ENCODE measurements at places on chromosomes 5 and 9. TPM values are rescaled to one million over a fixed set of nuclear protein-coding genes. Genes with fewer than 3 reads are reported as not detected.
A peak's percentile ranks its signal among the peaks of the same experiment; 100 is the strongest.

Gene PCDHB12
- total RNA-seq, result 2.3 TPM

Gene PCDHB6
- 0.22 TPM for total RNA-seq

DNA sequence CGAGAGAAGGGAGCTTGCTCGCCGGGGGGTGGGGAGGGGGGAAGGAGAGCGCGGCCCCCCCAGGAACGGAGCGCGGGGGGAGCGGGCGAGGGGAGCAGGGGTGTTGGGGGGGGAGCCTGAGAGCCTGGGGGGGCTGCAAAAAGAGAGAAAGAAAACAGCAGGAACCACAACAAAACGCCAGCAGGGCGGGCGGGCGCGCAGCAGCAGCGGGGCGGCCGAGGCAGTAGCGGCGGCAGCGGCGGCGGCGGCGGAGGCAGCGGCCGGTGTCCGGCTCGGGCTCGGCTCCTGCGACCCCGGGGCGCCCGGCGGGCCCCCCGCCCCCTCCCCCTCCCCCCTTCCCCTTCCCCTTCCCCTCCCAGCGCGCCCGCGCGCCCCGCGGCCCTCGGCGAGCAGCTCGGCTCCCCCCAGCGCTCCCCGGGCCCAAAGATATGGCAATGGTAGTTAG, 1.6 kb downstream of the NR2F1 start:
- DNase-seq, result no peak
- no peaks in the 10 kb centered on the region for H3K27me3 ChIP-seq
- no peak overlapping the region for H3K4me3 ChIP-seq
- peaks cover 11% of the 10 kb centered on the region for H3K4me1 ChIP-seq
- H3K27ac ChIP-seq, result no peak overlapping the region
- H3K36me3 ChIP-seq, result no peaks in the 10 kb centered on the region

Gene FYB1
- total RNA-seq, result 0.32 TPM

Gene RETREG1
- 4.9 TPM for total RNA-seq

DNA sequence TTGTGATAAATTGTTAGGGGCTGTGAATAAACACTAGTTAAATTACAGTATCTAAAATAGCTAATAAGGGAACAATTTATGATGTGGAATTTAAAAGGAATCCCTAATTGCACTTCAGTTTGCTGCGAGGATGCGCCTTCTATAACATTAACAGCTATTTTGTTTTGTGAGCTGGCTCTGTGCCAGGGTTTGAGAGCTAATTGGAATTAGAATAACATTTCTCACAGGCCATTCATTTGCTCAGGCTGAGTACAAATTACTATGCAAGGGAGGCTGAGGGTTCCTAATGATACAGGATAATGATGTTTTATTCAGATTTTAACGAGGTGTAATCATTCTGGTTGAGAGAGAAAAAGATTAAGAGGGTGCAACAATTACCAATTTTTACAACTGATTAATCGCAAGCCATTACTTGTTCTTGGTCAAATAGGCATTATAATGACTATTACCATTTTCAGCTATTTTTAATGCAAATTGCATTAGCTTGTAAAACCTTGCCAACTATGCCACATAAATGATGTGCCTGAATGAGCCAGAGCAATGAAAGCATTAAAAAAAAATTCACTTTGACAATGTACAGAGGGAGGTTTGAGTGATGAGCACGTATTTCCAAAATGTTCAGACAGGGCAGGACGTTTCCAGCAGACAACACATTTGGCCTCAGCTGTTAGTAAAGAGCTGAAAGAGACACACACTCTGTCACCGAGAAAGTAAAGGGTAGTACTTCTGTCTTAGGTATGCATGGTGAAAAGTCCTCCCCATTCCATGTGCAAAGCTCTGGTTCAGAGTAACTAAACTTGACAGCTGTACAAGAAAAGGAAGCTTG, 576.5 kb downstream of the TLE1 start:
- H3K4me3 ChIP-seq, result no peak overlapping the region
- no peak for DNase-seq
- no peaks in the 10 kb centered on the region for H3K27me3 ChIP-seq

- no peak overlapping the region for H3K4me3 ChIP-seq
- DNase-seq, result no peak
- peaks cover 17% of the 10 kb centered on the region for H3K27me3 ChIP-seq
- H3K27ac ChIP-seq, result no peak overlapping the region
- H3K36me3 ChIP-seq, result no peaks in the 10 kb centered on the region
Observed at GRCh38 chr9:70949239-70949638, 172.2 kb downstream of the TRPM3 start.

- DNase-seq, result no peak
- no peaks in the 10 kb centered on the region for H3K27me3 ChIP-seq
- H3K4me3 ChIP-seq, result no peak overlapping the region
- no peak overlapping the region for H3K27ac ChIP-seq
- peaks cover 59% of the 10 kb centered on the region for H3K36me3 ChIP-seq
- H3K4me1 ChIP-seq, result peaks cover 11% of the 10 kb centered on the region
Observed at GRCh38 chr9:123073991-123074422, 40.5 kb downstream of the GPR21 start.

DNA sequence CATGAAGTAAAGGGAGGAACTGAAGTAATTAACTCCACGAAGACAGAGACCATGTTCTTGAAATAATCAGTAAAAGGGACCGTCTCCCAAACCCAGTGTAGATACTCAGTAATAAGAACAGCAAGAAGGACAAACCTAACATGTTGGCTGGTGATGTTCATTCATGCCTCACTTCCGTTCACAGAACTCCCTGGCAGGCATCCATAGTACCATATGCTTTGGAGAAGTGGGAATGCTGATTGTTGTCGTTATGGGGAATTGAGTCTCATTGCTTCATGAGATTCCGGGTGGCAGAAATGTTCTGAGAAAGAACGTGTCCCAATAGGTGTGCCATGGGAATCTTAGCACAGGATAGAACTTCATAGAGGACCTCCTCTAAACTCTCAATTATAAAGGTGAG, 452.3 kb downstream of the ZSWIM6 start:
- H3K27ac ChIP-seq, result no peak overlapping the region
- no peak overlapping the region for H3K4me3 ChIP-seq
- H3K36me3 ChIP-seq, result no peaks in the 10 kb centered on the region
- DNase-seq, result peak; percentile 2
- no peaks in the 10 kb centered on the region for H3K4me1 ChIP-seq

- peaks cover 6% of the 10 kb centered on the region for H3K4me1 ChIP-seq
- H3K36me3 ChIP-seq, result no peaks in the 10 kb centered on the region
- H3K4me3 ChIP-seq, result peak overlapping the region; percentile 70
Observed at GRCh38 chr5:1111241-1111726, 579 bp downstream of the SLC12A7 start.

GRCh38 chr9:126407114-126407870, 80.7 kb downstream of the MVB12B start:
- no peaks in the 10 kb centered on the region for H3K4me1 ChIP-seq
- H3K27me3 ChIP-seq, result no peaks in the 10 kb centered on the region
- H3K27ac ChIP-seq, result no peak overlapping the region
- no peaks in the 10 kb centered on the region for H3K36me3 ChIP-seq
- H3K4me3 ChIP-seq, result no peak overlapping the region

Gene TMEM245
- total RNA-seq, result 35.0 TPM

- no peak overlapping the region for H3K4me3 ChIP-seq
- H3K36me3 ChIP-seq, result peaks cover 32% of the 10 kb centered on the region
- peaks cover 41% of the 10 kb centered on the region for H3K4me1 ChIP-seq
Observed at GRCh38 chr5:142122121-142122520, 13.5 kb downstream of the NDFIP1 start.

DNA sequence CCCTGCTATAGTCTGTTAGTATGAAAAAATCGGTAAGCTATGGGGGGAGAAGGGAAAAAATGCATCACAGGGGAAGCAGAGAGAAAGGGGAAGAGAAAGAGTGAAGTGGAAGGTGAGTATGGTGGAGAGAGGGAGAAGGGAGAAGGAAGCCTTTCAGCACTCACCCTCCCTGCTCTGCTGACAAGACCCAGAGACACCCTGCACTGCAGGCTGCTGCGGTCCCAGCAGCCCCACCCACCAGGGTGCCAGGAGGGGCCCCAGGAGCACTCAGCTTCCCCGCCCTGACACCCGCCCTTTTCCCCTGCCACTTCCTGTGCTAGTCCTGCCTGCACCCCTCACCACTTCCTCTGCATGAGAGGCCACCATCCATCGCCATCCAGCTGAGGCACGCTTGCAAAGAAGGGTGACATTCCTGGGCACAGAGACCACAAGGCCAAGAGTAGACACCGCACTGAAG, 12.7 kb downstream of the STK10 start:
- H3K27ac ChIP-seq, result no peak overlapping the region
- H3K36me3 ChIP-seq, result no peaks in the 10 kb centered on the region
- H3K4me3 ChIP-seq, result no peak overlapping the region
- no peaks in the 10 kb centered on the region for H3K27me3 ChIP-seq

- H3K27me3 ChIP-seq, result no peaks in the 10 kb centered on the region
- H3K27ac ChIP-seq, result no peak overlapping the region
- peaks cover 21% of the 10 kb centered on the region for H3K4me1 ChIP-seq
- no peak overlapping the region for H3K4me3 ChIP-seq
- DNase-seq, result no peak
- H3K36me3 ChIP-seq, result peaks cover 9% of the 10 kb centered on the region
Observed at GRCh38 chr9:6897898-6898302, 140.1 kb downstream of the KDM4C start.

Gene PCA3
- total RNA-seq, result not detected

DNA sequence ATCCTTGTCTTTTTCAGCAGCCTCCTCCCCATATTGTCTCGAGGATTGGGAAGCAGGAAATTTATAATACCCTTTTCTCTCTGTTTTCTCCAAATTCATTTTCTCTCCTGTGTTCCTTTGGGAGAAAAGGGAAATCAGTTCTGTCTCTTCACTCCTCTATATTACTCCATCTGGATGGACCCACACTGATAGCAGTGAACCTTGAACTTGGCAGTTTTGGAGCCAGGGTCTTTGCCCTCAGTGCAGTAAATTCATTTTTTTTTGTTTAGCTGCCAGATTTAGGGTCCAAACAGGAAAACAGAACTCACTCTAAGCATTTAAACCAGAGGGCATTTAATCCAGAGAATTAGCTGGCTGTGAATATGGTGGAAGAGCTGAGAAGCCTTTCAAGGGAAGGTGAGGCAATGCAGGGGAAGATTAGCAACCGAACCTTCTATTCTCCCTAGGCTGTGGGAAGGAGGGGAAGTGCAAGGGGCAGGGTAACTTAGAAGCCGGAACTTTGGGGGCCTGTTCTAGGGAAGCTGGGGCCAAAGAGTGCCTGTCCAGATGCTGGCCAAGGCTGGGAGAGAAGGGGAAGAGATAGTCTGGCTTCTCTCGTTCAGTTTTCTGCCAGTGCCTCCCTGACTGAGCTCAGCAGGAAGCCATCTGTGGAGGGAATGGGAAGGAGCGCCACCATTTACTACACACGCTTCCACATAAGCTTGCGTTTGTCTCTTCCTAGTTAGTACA, 16.3 kb upstream of the NPR2 start:
- no peaks in the 10 kb centered on the region for H3K27me3 ChIP-seq
- no peak overlapping the region for H3K4me3 ChIP-seq
- no peak for DNase-seq
- H3K36me3 ChIP-seq, result peaks cover 5% of the 10 kb centered on the region
- H3K4me1 ChIP-seq, result no peaks in the 10 kb centered on the region

- no peak for DNase-seq
- H3K27ac ChIP-seq, result no peak overlapping the region
- H3K4me1 ChIP-seq, result peaks cover 20% of the 10 kb centered on the region
- peaks cover 27% of the 10 kb centered on the region for H3K36me3 ChIP-seq
- no peaks in the 10 kb centered on the region for H3K27me3 ChIP-seq
Observed at GRCh38 chr9:124375726-124376125, 39.5 kb downstream of the PSMB7 start.

GRCh38 chr9:136526625-136527066, 19.2 kb downstream of the NOTCH1 start:
- no peak for DNase-seq
- H3K4me3 ChIP-seq, result no peak overlapping the region
- H3K27ac ChIP-seq, result no peak overlapping the region
- no peaks in the 10 kb centered on the region for H3K4me1 ChIP-seq
- peaks cover 16% of the 10 kb centered on the region for H3K36me3 ChIP-seq

DNA sequence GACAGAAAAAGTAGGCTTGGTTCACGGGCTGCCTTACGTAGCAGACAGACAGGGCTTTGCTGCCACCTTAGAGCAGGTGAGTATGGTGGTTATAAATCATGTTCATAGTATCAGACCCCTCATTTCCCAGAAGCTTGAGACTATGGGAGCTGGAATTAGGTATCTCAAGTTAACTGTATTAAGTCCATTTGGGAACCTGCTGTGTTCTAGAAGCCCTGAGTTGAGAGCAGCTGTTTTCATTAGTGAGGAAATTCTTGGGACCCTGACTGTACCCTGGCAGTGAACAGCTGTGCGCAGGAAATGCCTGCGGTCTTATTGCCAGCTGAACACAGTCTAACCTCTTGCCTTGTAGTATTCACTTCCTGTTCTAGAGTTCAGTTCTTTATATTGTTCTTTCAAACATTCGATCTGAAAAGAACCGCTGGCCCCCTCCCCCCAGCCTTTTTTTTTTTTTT, 29.8 kb downstream of the UGCG start:
- no peak overlapping the region for H3K4me3 ChIP-seq
- DNase-seq, result no peak
- H3K36me3 ChIP-seq, result peaks cover 63% of the 10 kb centered on the region
- no peaks in the 10 kb centered on the region for H3K27me3 ChIP-seq
- no peak overlapping the region for H3K27ac ChIP-seq

Gene CDKN2A
- not detected for total RNA-seq

GRCh38 chr9:99184110-99184474, 37.6 kb downstream of the ALG2 start:
- DNase-seq, result no peak
- H3K4me1 ChIP-seq, result no peaks in the 10 kb centered on the region
- peaks cover 28% of the 10 kb centered on the region for H3K27me3 ChIP-seq
- H3K36me3 ChIP-seq, result no peaks in the 10 kb centered on the region
- H3K27ac ChIP-seq, result no peak overlapping the region

DNA sequence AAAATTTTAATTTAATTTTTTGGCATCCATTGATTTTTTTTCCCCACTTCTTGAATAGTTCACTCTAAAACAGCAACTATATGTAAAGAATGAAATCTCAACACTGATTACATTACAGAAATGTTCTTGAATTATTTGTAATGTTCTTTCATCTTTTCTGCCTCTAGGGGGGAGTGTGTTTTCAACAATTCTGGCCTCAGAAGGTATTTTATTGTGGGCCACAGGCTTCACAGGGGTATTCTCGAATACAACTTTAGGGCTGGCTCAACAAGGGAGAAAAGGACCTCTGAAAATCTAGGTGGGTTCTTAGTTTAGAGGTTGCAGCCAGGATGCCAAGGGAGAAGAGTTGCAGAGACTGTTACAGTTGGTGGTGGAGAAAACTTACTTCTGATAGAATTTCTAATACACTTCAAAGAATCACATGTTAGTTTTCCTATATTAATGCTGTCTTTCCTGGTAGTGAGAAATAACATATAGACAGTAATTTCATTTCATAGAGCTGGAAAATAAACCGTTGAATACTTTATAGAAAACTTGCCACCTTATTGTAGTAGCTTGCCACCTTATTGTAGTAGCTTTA, 3.6 kb upstream of the NPR3 start:
- H3K27me3 ChIP-seq, result no peaks in the 10 kb centered on the region
- peak; percentile 50 for DNase-seq
